Renal cortical epithelial cell (primary cell): ENCODE measurements at places on chromosomes 2 and 18.

- DNase-seq = no peak
Measured at GRCh38 chr18:76972846-76973519, 150.6 kb downstream of the ZNF236 start.

- peak; percentile 38 for DNase-seq
Measured at GRCh38 chr2:46257476-46257875, 39.7 kb upstream of the EPAS1 start.

DNA sequence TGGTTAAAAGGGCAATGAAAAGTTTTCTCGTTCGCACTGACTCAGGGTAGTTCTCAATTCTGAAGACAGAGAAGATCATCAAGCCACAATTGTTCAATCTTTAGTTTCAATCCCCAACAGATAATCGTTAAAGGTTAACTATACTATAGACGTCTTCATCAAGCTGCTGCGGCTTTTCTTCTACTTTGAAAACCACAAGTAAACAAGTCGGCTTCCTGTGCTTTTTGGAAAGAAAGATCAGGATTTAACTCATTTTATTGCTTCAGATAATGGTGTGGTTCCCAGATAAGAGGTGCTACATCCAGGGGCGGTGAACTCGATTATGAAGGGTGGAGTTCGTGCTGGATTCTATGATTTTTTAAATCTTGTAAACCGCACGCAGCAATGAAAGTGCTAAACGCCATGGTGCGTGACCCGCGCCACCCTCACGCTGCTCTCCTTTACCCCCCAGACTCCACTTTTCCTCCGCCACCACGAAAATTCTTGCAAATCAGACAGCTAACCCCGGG, 545 bp upstream of the CDCA7 start:
- peak; percentile 28 for DNase-seq

DNA sequence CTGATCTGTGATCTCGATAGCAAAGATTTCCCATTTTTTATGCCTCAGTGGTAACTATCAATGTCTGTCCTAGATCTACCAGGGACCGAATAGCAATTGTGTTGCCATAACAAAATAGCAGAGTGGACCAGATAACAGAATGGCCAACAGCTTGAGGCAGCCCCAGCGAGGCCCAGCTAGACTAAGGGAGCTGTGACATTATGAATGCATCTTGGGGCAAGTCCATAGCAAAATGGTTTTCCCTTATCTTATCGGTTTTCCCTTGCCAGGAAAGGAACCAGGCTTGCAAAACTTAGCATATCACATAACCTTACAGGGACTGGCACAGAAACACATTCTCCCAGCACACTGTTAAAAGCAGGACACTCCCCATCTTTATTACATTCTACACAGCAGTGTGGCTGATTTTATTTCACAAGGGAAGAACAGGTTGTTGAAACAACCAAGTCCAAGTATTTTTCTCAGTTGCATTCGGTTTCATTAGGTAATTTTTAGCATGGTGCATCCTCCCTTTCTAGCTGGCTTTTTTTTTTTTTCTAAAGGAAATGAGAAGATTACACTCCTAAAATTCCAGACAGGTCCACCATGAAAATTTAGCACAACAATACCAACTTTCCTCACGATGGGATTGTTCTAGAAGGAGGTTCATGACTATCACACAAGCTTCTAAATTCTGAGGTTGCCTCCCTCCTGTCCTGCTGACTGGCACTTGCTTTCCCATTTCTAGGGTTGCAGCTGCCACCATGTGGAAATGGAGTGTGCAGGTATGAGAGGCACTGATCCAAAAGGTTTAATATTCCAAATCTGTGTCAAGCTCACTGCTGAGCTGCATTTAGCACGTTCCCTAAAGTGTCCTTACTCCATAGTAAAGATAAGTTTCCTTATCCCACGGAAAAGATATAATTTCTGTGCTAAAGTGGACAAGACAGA, 97.0 kb upstream of the SLC35G4 start:
- DNase-seq = peak; percentile 45

DNA sequence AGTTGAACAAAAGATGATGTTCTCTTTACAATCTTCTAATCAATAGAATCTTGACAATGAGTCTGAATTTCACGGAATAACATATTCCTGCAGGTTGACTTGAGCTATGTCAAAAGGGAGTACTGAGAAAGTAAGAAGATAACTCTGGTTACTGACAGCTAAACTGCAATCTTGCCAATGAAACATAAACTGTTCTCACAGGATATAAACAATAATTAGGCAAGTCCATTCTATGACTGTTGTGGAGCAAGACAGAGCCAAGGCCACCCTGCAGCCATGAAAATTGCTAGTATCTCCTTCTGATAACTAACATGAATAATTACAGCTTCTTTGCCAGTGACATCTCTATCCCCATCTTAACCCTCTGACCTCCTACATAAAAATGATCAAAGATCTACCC, 6.3 kb upstream of the RPRD1A start:
- DNase-seq = no peak

GRCh38 chr2:39228413-39229209, 15.2 kb downstream of the CDKL4 start:
- no peak for DNase-seq

DNA sequence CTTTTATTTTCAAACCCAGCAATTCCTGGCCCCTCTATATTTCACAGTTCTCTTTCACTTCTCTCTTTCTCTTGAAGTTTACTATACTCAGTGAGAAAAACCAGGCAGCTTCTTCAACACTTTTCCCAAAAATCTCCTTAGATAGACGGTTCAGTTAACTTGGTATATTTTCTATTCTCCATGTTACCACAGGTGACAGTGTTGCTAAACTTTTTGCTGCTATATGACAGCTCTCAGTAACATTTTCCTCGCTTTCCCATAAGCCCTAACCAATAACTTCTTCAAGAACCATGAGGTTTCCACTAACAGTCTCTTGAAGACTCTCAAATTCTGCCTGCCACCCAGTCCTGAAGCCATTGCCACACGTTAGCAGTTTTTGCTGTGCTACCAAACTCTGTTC, 45.8 kb downstream of the CYBRD1 start:
- DNase-seq = peak; percentile 23

DNA sequence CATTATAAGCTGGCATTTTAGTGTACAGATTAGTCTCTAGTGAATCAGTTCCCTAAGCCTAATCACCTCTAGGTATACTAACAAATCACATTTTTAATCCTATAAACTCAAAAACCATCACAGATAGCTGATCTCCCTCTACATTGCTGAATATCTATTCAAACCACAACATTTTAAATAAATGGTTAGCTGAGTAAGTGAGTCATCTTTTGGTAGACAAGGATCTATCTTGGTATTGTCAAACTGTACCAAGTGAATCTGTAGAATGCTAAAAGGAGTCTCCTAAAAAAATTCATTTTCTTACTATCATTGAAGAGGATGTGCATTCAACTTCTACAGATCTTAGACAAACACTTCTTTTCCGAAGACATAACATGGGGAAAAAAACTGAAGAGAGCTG, 40.7 kb downstream of the INO80D start:
- DNase-seq = peak; percentile 10

DNA sequence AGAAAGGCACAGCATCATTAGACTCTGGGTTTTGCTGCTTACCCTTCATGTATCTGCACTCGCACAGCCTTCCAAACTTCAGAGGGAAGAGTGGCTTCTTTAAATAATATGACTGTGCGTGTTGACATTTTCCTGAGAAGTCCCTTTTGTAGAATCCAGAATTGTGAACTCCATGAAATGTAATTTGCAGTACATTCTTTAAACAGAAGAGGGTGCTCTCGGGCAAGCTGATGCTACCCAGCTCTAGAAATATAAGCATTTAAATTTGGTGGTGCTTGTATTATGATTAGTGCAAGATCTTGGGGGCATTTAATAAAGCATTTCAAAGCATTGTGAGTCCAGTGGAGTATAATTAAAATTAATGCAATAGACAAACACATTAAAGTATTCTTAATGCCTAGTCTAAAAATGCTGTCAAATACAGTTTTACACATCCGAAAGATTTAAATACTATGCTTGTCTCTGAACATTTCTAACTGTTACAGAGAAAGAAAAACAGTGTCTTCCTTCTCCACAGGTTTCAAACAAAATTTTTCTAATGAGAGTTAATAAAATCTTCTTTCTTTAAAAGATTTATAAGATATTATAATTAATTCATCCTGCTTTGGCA, 17.3 kb upstream of the GTF2A1L start:
- DNase-seq = peak; percentile 46

GRCh38 chr2:133333181-133333580, 235.1 kb downstream of the NCKAP5 start:
- DNase-seq = no peak

DNA sequence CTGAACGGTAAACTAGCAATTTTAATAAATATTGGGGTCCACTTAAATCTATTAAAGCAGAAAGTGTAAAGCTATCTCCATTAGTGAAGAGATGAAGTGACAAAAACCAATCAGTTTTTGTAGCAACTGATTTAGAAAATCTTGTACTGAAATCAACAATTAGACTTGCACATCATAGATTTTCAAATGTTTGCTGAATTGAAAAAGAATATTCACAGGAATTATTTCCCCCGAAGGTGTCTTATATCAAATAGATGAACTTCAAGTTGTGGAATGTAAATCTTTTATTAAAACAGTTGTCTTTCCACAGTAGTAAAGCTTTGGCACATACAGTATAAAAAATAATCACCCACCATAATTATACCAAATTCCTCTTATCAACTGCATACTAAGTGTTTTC, 48.7 kb downstream of the ATIC start:
- DNase-seq = no peak

- no peak for DNase-seq
Measured at GRCh38 chr2:36423172-36423571, 67.6 kb downstream of the CRIM1 start.

DNA sequence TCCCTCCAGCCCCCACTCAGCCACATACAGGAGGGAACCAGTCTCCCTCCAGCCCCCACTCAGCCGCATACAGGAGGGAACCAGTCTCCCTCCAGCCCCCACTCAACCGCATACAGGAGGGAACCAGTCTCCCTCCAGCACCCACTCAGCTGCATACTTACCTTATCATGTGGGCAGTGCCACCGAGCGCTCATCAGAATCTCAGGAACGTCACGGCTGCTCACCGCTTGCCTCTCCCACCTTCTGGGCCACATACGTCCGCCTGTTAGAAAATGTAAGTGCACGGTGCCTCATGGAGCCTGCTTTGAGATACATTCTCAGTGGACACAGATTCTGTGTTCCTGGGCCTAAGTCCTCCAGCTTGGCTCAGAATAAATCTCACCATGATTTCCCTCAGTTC, 124.8 kb downstream of the PXDN start:
- no peak for DNase-seq

- no peak for DNase-seq
Measured at GRCh38 chr18:61556862-61557261, 223.6 kb downstream of the CDH20 start.

DNA sequence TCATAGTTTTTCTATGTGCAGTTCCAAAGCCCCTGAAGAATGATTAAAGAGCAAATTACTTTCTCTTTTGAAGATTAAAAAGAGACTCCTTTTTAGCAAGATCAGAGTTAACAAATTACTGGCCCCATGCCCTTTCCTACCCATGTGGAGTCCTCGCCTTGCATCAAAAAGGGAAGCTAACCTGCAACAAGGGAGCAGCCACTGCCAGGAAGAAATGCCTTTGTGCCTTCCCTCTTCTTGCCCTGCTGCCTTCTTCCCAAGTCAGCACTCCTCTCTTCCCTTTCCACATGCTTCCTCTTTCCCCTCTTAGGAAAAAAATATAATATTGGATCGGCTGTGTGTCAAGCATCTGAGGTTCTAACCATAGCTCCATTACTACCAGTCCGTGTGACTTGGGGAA, 37.1 kb upstream of the CYP1B1 start:
- no peak for DNase-seq

GRCh38 chr2:56372071-56372656, 188.4 kb downstream of the CCDC85A start:
- no peak for DNase-seq

GRCh38 chr2:152894051-152894450, 175.6 kb downstream of the ARL6IP6 start:
- DNase-seq = no peak

GRCh38 chr2:220002251-220002650, 374.8 kb downstream of the SLC4A3 start:
- DNase-seq = no peak

DNA sequence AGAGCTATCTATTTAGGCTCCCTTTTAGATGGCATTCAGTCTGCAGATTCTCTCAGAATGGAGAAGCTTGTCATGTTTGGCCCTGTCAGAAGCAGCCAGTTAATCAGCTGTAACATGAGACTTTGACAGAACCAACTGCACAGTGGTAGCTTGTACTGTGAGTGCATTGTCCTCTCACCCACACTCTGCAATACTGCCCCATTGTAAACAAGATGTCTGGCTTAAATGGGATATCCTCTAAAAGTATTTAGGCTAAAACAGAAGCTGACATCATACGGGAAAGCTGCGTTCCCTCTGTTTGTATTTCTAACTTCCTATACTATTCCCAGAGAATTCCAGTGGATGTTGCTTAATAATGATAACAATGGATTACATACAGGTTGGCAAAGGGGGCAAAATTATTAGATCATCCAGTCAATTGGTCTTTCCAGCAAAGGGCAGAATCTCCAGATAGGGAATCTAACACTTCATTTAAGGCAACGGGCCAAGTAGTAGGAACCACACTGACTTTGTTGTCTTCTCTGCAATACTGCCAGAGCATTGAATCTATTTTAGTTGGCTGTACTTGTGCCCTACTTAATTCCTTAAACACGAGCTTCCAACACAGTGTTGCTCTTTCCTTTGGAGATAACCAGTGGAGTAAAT, 15.4 kb upstream of the STAT4 start:
- peak; percentile 72 for DNase-seq

GRCh38 chr18:74990563-74991081, 218.3 kb downstream of the PTGR3 start:
- no peak for DNase-seq

DNA sequence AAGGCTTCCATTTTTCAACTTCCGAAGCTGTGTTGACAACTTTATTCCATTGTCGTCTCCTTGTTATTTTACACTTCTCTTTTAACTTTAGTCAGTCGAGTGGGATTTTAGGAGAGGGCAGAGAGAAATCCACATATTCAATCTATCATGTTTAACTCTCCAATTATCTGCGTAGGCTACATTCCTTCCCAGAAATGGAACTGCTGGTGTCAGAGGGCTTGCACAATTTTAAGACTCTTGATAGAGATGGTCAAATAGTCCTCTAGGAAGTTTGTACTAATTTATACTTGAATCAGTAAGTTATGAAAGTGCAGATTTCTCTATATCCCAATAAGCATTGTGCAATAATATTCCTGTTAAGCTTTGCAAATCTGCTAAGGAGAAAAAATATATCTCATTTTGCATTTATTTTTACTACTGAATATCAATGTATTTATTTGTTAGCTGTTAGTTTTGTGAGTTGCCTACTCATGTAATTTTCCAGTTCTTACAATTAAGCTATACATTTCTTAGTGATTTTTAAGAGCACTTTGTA, 95.6 kb downstream of the CYP26B1 start:
- DNase-seq = no peak

GRCh38 chr18:12079491-12080237, 14.0 kb upstream of the ANKRD62 start:
- peak; percentile 92 for DNase-seq

- DNase-seq = peak; percentile 2
Measured at GRCh38 chr18:37254236-37254754, 311.3 kb downstream of the CELF4 start.

DNA sequence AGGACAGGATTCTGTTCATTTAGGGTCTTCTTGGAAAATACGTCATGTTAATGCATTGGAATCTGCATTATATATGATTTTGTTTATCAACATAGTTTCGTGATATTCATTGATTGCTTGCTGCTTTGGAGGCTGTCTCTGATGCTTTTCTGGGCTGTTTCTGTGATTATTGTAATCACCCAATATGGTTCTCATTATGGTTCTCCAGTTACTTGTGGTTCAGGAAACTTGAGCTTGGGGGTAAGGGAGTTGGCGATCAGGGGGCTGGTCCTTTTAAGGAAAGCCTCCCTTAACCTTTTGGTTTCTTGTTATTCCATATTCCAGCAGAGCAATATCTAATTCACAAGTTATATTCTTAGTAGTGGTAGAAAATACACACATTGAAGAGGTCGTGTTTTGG, 17.4 kb upstream of the STON1 start:
- DNase-seq = no peak
